ENCODE measurements at places on chromosomes 12 and 14.

GRCh38 chr14:52013984-52014600, 24.7 kb downstream of the RTRAF start:
- no peak for DNase-seq

DNA sequence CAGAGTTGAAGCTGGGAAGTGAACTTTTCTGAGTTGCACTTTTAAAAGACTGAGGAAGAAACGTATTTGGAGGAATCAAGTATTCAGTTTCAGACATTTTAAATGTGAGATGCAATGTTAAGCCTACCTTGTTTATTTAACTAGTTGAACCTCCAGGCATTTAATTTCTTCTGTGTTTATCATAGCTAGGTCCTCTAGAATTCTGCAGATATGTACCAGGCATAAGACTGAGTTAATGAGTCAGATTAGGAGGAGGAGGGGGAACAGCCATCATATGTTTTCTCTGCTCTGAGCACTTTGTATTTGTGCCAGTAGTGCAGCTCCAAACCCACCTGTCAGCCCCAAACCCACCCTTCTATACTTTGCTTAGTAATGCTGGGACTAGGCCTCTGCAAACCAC, 16.4 kb upstream of the SAMD4A start:
- no peak for DNase-seq

DNA sequence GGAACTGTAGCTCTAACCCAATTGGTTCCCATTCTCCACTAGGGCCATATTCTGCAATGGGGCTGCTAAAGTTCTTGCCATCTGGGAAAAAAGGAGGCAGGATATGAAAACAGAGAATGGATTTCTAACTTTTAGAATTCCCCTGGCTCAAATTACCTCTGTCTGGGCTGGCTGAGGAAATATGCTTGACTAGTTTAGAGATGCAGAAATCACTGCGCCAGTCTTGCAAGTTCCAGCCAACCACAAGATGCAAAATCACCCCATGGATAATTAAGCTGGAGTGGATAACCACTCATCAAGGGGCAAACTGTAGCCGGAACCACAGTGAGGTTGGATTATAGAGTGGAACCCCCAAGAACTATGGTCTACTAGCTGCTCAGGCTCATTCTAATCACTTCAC, 126.3 kb downstream of the RALGAPA1 start:
- no peak for DNase-seq

DNA sequence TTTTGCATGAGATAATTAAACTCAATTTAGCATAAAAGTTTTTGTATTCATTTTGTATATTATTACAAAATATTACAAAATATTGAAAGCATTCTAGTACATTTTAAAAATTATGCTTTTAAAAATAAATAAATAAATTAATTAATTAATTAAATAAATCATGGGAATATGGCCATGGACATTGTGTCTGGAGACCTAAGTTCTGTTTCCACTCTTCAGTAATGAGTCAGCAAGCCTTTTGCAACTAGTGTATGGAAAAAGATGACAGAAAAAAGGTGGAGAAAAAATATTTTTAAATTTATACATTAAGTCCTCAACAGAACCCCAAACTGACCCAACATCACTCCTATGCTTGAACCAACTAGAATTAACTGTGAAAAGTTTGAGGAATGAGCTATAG, 1187.5 kb upstream of the USP15 start:
- DNase-seq, result no peak

Measured in epithelial cell of prostate (primary cell).